Left ventricle myocardium inferior (tissue), 1 donor: ENCODE measurements at places on chromosomes 16 and 17.

- DNase-seq: no peak
Observed at GRCh38 chr17:42068979-42069378, 18.6 kb upstream of the C17orf113 start.

DNA sequence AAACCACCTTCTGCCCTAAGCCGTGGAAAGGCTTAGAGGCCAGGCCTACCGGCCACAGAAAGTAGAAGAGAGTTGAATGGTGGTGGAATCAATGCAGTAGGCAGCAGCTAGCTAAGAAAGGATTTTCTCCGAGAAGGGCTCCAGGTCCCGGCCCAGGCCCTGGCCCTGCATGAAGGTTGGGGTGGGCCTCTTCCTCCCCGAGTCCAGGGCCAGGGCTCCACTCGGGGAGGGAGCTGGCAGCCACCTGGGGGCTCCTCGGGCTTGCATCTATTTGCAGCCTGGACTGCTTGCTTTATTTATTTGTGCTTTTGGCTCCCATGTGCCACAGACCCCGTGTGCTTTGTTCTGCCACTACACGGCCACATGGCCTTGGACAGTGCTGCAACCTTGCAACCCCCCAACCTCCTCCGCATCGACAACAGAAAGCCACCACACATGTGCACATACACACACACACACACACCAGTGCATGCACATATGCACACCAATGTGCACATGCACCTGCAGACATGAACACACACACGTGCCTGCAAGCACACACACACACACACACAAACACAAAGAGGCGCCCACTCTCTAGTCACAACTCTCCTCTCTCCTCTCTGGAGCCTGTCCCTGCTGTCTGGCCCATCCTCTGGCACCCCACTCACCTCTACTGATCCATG lies 96.4 kb upstream of the TNRC6C start:
- no peak for DNase-seq

DNA sequence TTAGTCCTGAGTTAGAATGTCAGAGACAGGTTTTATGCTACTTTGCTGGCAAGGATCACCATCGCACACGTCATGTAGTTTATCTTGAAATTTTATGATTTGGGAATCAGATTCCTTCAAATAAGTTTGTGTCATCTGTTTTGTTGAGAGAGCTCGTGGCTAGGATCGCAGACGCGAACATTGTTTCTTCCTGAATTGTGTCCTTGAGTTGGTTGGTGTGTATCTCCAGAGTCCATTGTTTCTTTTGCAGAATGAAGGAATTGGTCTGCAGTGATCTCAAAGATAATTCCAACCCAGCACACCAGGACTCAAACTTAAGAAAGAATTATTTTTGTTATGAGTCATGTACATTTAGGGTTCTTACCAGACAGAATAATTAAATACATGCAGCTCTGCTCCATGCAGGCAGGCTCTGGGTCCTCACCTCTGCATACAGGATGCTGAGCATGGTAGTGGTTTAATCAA lies 51.6 kb downstream of the PRKCA start:
- DNase-seq: no peak

DNA sequence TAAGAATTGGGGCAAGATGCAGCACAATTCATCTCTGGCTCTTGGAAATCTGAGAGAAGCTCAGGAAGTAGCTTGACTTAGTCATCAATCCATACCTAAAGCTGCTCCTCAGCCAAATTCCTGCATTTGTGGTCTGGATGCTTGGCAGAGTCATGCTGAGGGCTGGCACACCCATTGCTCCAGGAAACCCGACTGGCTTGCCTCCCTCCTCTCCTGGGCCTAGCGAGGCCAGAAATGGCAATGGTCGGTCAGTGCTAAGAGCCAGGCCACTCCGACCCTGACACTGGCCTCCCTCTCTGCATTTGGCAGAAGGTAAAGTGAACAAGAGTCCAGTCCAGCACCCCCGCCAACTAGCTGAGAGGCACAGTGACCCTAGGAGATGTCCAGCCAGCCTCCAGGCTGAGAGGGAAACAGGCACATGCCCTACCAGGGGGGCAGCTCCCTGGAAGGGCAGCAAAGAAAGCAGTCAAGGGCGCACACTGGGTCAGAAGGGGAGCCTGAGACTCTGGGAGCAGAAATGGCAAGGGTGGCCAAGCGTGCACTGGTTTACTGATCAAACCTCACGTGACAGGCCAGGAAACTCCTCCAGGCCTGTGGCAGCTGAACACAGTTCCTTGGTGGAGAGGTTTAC lies 10.0 kb downstream of the POLDIP2 start:
- no peak for DNase-seq

DNA sequence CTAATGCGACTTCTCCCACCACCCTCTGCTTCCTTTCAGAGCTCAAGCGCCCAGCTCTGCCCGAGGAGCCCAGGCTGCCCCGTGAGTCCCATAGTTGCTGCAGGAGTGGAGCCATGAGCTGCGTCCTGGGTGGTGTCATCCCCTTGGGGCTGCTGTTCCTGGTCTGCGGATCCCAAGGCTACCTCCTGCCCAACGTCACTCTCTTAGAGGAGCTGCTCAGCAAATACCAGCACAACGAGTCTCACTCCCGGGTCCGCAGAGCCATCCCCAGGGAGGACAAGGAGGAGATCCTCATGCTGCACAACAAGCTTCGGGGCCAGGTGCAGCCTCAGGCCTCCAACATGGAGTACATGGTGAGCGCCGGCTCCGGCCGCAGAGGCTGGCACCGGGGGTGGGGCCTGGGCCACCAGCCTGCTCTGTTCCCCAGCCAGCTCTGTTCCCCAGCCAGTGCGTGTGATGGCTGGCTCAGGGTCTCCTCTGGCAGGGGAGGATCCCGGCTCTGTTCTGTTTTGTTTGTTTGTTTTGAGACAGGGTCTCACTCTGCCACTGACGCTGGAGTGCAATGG lies 18.7 kb downstream of the CRISPLD2 start:
- DNase-seq: no peak

DNA sequence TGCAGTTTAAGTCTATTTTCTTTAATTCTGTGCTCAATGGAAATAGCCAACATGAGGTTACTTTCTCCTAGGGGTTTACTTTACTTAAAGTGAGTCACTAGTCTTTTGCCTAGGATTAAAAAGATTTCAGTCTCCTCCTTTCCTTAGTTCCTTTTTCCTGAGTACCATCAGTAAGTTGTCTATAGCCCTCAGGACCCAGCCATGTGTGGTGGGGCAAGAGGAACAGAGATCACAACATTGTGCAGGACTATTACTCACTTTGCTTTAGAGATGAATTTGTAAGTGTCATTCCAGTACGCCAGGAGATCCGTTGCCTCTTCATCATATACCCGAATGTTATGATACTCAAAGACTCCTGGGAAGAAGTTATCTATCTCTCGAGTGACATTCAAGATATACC lies 27.7 kb upstream of the CORO6 start:
- DNase-seq: no peak

- no peak for DNase-seq
Observed at GRCh38 chr17:345992-346785, 6.4 kb downstream of the RPH3AL start.

GRCh38 chr17:60442271-60443173 lies 20.2 kb downstream of the CHCT1 start:
- no peak for DNase-seq

DNA sequence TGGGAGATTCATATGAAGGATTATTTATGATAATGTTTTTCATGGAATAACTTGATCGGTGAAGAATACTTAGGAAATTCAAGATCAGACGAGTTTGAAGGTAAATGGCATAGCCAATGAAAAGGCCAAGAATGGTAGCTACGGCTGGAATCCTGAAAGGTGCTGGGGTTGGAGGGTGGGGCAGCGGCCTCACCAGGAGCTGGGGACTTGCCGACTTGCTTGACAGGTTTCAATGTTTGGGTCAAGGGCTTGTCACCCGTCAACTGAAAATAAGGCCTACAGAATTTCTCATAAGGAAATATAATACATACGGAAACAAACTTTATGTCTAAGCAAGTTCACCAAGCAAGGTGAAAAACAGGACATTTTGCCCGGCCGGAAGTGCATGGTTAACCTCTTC lies 9.9 kb downstream of the CRYM start:
- no peak for DNase-seq

DNA sequence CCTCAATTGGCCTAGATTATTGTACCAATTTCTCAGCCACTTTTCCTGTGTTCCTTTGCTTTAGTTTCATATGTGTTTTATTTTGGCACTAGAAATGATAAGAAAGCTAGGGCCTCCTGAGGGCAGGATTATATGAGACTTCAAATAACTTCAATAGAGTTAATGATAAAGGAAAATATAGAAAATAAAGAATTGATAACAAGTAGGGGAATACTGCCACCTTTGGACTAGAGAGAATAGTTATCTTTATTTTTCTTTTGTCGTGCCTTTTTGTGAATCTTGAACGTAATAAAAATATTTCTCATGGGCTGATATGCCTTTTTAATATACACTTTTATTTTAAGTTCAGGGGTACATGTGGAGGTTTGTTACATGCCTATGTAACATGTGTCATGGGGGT lies 29.3 kb upstream of the RBL2 start:
- no peak for DNase-seq

GRCh38 chr16:14146445-14146844 lies 75.3 kb downstream of the MRTFB start:
- DNase-seq: no peak

DNA sequence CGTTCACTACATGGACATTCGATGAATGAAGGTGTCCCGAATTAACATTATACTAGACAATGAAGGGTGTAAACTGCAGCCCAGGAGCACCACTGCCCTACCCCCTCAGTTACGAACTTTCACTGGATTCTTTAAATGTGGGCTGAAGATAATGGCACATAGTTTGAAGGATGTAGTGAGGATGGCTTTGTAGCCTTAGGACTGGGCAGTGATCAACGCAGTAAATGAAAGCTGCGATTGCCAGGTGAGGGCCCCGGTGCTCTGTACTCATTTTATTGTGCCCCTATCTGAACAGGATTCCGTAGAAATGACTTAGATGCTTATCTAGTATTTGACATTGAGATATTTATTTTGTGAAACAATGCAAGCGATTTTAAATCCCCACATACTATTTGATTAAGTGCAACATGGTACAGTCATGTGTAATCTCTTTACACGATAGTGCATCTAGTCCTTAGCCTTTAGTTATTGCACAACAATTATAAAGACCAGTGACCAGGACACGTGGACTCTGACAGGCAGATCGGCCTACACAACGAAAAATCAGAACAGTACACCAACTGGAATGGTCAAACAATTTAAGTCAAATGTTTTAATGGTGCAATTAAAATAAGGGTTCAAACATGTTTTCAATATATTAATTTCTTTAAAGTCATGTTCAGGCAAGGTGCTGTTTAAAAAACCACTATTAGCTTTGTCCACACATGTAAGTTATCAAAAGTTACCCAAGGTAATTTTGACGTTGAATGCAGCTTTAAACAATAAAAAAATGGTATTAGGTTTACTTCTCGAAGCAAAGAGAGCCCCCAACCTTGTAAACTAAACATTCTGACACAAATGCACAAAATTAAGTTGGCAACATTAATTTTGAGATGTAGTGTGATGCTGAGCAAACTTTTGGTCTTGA lies 17.4 kb upstream of the ERN1 start:
- DNase-seq: no peak

- no peak for DNase-seq
Observed at GRCh38 chr16:69553332-69553731, 12.4 kb upstream of the NFAT5 start.

- DNase-seq: no peak
Observed at GRCh38 chr16:87437911-87438610, 45.9 kb downstream of the MAP1LC3B start.

DNA sequence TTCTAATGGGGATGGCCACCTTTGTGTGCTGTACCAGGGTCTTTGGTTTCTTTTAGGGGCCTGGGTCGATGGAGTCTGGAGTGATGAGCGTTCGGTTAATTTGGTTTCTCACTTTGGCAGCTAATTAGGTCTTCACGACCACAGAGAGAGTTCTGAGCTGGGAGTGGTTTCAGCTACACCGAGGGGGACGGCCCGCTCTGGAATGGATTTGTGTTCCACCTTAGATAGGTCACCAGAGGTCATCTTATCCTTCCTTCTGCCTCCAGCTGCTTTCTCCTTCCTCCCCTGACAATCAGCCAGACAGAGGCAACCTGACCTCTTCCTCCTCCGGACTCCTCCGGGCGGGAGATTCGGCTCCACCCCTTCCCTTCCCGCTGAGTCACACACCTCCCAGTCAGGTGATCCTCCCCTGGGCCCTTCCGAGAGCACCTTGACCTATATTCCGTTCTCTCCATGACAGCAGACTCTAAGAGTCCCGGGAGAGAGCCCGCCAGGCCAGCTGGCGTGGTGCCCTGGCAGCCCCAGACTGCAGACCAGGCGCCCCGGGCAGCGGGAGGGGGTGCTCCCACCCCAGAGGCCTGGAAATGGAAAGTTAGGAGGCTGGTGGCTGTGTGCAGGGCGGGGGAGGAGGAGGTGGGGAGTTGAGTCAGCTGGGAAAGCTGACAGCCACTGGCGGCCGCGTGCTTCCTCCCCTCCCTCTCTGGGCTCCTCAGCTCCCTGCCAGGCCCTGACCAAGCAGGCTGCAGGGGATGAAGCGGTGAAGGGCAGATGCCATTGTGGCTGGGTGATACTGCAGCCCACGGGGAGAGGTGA lies 44.7 kb downstream of the CHD9 start:
- peak; percentile 93 for DNase-seq

- DNase-seq: no peak
Observed at GRCh38 chr16:88681084-88681680, 5.1 kb downstream of the SNAI3 start.

DNA sequence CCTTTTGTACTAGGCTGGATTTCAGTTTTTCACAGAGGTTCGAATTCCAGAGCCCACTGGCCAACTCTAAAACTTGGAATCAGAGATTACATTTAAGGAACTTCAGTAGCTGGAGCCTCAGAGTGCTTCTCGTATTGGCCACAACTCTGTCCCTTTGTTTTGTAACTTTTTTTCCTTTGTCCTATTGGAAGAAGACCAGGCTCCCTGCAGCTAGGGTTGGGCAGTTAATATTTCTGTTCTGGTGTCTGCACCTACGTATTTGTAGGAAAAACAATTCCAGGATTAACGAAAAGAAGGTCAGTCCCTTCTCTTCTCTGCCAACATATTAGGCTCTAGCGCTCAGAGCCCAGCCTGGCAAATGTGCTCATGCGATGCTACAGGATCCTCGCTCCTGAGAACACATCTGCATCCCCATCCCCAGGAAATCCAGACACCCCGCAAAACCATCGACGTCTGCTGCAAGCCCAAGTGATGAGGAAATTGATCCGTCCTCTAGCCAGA lies 1.9 kb downstream of the CDH11 start:
- no peak for DNase-seq

- no peak for DNase-seq
Observed at GRCh38 chr17:20927308-20927977, 115.4 kb downstream of the USP22 start.
